Glomerular endothelial cell (primary cell): ENCODE measurements at places on chromosomes 12 and 14.

GRCh38 chr14:73773441-73774240 is 59.5 kb upstream of the PNMA1 start:
- no peak for DNase-seq

GRCh38 chr14:85519661-85520305 is 10.2 kb upstream of the FLRT2 start:
- no peak for DNase-seq

DNA sequence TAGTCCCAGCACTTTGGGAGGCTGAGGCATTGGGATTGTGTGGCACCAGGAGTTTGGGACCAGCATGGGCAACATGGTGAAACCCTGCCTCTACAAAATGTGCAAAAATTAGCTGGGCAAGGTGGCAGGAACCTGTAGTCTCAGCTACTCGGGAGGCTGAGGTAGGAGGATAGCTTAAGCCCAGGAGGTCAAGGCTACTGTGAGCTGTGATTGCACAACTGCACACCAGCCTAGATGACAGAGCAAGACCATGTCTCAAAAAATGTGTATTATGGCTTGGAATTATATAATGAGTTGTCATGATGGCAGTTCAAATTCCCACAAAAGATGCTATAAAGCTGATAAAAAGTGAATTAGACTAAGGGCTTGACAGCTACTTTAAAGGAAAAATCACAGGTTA is 20.6 kb upstream of the TMPRSS12 start:
- no peak for DNase-seq

DNA sequence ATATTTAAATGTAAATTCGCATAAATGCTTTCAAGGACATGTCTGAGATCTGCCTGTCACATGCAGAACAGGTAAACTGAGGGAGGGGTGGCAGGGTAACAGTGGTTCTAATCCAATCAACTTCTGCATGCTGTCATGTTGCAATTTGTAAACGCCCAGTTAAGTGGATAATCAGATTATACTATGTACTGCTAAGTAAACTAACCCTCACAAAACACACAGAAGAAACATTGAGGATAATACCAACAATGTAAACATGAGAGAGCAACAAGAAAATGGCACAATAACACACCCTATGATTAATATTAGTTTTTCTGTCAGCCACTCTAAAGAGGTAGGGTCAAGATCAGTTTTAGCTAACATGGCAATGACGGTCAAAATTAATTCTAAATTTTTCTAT is 123.7 kb downstream of the KIF21A start:
- DNase-seq = no peak

DNA sequence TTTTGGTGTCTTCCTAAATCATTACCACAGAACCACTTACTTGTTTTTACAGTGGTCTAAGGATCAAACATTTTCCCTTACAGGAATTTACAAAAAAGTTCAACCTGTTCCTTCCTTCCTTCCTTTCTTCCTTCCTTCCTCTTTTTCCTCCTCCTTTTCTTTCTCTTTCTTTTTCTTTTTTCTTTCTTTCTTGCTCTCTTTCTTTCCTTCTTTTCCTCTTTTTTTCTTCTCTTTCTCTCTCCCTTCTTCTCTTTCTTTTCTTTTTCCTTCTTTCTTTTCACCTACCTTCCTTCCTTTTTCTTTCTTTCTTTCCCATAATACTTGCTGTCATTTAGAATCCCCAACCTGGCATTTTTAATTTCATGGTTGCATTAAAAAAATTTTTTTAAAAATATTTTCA is 59.2 kb upstream of the PPP4R3A start:
- DNase-seq = no peak

DNA sequence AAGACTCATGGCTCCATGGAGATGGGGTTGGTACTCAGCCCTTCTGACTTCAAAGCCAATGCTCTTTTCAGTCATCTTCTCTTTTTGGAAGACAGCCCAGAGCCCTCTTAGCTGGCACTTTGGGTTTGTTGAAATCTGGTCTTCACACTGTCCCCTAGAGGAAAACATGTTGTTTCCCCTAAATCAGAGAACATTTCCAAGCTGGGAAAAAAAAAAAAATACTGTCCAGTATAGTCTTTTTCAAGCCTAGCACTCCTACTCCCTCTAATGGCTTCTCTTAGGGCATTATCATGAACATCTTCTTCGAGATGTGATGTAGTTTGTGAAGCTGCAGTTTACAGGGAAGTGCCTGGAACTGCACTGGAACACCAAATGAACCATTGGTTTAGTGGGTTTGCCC is 3.0 kb upstream of the ZC3H14 start:
- DNase-seq = no peak

- no peak for DNase-seq
Observed at GRCh38 chr14:77110286-77110685, 12.2 kb downstream of the CIPC start.

DNA sequence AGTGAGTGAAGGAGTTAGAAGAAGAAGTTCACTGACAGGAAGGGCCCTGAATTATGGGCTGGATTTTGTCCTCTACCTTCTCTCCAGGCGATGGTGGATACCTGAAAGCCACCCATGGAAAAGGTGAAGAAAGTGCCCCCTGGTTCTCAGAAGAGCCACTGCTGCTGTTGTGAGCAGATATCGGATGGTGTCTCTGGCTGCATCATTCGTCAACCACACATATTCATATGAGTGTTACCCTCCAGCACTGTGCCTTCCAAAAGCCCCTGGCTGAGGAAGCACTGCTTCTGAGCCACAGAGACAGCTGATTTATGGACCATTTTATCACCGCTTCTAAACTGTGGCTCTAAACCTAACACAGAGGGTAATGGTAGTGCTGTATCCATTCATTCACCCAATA is 2.0 kb upstream of the ACTN1 start:
- DNase-seq = no peak

DNA sequence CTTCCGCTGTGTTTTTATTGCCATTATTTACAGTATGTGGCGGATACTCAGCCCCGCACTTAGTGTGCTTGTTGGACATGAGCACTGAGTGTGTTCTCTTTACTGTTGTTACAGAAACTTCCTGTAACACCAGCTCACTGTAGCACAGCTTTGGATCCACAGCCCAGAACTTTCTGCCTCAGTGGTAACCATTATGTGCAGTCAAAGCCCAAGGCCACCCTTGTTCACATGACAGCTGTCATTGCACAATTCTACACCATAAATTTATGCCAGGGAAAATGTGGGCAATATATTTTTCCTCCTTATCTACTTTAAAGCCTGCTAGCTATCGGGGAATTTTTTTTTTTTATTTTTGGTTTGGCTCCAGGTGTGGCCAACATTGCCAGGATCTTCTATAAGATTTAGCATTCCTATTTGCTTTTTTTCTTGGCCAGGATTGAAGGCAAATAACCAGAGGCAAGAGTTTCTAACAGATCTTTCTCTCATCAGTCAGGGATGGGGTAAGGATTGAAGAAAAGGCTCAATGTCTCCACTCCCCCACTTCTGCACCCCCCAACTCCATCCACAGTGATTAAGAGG is 176.0 kb upstream of the PELI2 start:
- DNase-seq = no peak

DNA sequence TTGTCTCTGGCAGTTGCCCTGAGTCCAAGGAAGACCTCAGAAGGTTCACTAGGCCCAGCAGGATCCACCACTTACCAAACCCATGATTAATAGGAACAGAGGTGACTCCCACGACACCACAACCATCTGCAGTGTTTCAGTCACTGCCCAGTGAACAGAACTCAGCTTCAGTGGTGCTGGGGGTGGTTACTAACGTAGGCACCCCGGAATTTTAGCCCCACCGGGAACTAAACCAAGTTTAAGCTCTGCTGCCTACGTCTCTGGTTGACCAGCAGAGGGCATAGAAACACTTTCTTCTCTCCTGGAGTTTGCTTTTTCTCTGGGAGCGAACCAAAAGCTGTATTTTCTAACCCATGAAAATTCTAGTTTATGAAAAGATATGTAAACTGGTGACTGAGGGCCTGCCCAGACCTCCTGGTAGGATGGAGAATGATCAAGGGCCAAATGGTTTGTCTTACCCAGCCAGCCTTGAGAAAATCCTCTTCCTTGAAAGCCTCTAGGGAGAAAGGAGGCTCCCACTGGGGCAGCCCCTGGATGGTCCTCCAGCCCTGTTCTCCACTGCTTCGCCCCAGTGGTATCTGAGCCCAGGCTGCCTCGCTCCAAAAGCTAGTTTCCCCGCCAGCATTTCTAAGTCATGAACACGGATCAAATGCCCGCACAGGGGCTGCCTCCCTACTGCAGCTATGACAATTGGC is 379.8 kb downstream of the DPF3 start:
- DNase-seq = no peak

- DNase-seq = no peak
Observed at GRCh38 chr12:121709478-121709961, 3.0 kb upstream of the TMEM120B start.
